ENCODE measurements at places on chromosomes 5 and 9.

GRCh38 chr9:1337169-1337568 lies 287.0 kb downstream of the DMRT2 start:
- DNase-seq = no peak

- DNase-seq = no peak
These were observed 319.2 kb downstream of the GADD45G start for GRCh38 chr9:89923961-89924504.

GRCh38 chr5:139886213-139886612 lies 90.6 kb downstream of the PSD2 start:
- no peak for DNase-seq

GRCh38 chr9:19049917-19050636 lies 850 bp downstream of the RRAGA start:
- DNase-seq = peak; percentile 35

GRCh38 chr9:31807574-31808256 lies 576.7 kb upstream of the ACO1 start:
- no peak for DNase-seq

DNA sequence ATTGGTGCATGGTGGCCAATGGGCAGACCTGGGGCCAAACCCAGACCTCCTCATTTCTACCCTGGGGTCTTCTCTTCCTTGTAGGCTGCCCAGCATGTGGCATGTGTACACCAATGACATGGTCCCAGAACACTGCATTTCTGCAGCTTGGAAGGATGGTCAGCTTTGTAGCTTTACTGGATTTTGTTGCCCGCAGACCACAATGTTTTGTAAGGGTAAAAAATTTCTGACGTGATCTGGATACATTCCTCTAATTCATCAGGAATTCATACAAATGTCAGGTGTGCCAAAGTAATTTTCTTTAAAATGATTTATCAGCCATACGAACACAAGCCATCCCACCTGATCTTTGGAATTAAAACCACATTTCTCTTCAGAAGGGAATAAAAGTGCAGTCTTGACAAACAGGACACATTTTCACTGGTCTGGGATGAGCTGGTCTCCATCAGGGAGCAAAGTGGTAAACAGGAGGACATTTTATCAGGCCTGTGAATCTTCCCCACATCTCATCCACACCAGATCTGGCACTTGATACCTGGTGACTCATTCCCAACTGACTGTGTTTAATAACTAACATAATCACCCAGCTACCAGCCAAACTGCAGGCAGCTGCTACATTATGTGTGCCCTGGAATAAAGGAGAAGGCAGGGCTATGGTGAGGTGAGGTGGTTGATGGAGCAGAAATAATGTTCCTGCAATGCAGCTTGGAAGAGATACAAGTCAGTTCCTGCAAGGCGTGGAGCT lies 103.9 kb downstream of the SPOCK1 start:
- DNase-seq = no peak

DNA sequence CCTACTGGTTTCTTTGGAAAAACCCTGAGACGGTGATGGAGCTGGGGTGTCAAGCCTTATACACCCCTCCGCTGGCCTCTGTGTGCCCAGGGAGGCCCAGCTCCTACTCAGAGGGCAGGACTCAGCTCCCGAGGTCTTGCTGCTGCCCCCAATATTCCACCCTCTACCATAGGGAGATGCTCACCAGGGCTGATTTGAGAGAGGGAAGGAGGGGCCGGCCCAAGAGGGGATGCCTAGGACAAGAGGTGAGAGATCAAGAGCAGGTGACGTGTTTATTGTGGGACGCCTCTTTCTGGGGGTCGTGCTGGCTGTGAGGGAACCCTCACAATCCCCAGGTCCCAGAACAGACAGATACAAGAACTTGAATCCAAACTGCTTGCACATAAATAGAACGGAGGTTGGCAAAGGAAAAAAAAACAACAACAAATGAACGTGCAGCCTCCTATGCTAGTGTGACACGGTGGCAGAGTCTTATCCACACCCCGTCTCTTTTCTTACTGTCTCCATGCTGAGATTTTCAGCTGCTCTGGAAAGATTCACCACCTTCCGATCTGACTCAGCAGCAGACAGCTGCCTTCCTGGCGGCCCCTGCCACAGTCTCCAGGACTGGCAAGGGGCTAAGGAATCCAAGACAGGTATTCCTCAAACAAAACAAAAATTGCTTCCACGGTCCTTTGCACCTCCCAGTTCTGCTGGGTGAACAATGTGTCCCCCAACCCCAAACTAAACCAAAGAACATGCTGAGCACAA lies 22.3 kb downstream of the FABP6 start:
- no peak for DNase-seq

DNA sequence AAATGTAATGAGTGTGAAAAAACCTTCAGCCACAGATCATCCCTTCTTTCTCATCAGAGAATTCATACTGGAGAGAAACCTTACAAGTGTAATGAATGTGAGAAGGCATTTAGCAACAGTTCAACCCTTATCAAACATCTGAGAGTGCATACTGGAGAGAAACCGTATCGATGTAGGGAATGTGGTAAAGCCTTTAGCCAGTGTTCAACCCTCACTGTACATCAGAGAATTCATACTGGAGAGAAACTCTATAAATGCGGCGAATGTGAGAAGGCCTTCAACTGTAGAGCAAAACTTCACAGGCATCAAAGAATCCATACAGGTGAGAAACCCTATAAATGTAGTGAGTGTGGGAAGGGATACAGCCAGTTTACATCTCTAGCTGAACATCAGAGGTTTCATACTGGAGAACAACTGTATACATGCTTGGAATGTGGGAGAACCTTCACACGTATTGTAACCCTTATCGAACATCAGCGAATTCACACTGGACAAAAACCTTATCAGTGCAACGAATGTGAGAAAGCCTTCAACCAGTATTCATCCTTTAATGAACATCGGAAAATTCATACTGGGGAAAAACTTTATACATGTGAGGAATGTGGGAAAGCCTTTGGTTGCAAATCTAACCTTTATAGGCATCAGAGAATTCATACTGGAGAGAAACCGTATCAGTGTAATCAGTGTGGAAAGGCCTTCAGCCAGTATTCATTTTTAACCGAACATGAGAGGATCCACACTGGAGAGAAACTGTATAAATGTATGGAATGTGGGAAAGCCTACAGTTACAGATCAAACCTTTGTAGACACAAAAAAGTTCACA lies 19.2 kb downstream of the ZNF354C start:
- DNase-seq = no peak

GRCh38 chr9:20701060-20701459 lies 17.0 kb downstream of the FOCAD start:
- DNase-seq = no peak

Measured in hematopoietic multipotent progenitor cell treated with erythropoietin and hydrocortisone succinate and interleukin-3 and kit ligand, for 17 days (in vitro differentiated cells).